ENCODE measurements at places on chromosomes 1 and 21.

- DNase-seq: no peak
These were observed 19.9 kb downstream of the PLA2G4A start for GRCh38 chr1:186848509-186849130.

DNA sequence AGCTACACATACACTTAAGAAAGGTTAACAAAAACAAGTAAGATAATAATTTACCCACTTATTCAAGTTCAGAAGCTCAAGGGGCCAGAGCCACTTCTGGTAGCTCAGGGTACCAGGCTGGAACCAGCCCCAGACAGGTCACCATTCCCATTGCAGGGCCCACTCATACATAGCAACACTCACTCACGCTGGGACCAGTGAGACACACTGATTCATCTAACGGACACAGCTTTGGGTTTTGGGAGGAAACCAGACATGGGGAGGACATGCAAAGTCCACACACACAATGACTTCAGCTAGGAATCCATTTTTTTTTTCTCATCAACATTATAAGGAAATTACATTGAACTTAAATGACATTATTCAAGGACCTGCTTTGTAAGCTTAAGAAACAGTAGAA, 169.1 kb downstream of the ZC3H11B start:
- no peak for DNase-seq

DNA sequence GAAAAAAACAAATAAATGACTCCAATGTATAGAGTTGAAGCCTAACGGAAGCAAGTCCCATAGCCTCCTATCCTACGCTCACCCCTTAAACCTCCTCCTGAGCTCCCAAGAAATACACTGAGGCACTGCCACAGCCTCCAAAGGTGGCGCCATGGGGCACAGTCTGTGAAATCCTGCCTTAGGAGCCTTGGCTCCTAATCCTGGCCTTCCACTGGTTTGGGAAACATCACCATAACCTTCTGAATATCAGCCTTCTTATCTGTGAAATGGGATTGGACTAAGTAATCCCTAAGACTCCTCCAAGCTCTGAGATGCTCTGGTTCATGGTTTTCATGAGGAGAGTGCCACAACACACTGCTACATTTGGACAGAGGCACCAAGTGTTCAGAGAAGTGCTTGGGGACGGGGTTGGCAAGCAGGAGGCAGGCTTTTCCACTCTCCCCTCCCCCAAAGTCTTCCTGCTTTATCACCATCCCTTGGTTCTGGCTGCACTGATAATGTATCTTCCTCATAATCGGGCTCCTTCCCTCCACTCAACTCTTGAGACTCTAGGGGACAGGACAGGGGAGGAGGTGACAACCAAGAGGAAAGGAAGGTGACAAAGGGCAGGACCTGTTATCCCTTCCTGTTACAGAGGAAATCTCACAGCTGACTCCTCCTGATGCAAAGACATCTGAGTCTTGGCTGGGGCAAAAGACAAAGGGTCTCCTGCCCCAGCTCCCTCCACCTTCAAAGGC, 2.7 kb downstream of the SLAMF7 start:
- no peak for DNase-seq

DNA sequence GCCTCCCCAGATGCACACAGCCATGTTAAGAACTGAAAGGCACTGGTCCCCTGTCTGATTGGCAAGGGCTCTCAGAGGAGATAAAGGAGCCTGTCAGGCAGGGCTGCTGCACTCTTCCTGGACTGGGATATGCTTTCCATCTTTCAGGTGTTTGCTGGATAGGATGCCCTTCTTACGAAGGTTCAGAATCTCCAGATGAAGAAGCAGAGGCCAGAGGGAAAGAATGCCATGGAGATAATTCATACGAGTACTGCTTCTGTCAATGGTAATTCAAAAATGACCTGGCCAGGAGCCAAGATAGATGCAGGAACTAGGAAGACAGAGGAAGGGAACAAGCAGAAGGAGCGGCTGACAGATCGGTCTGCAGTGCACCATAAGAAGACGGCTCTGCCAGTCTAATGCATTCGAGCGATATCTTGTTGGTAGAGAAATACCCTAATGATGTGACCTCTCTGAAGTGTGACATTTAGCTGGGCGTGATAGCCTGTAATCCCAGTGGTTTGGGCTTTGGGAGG, 16.6 kb upstream of the ATP2B4 start:
- no peak for DNase-seq

DNA sequence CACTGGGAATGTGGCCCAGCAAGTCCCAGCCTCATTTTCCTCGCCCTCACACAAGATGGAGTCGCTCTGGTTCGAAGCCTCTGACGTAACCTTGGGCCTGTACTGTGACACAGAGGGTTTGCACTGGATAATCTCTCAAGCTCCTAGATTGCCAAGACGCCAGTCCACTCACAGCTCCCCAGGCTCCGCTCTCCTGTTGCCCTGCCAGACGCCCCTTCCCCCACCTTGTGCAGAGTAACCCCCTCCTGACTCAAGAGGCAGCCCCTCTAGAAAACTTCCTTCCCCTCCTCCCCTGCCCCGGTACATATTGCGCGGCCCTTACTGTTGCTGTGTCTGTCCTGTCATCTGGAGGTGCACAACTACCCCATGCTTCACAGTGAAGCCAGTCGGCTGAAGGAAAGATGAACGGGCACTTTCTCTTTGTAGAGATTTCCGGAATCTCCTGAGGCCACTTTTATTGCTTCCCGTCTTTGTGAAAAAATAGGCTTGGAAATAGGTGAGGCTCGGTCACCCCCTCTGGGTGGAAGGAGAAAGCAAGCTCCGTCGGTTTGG, 981 bp upstream of the KIAA1614 start:
- DNase-seq: no peak

GRCh38 chr1:93824834-93825233, 54.2 kb downstream of the DNTTIP2 start:
- no peak for DNase-seq

DNA sequence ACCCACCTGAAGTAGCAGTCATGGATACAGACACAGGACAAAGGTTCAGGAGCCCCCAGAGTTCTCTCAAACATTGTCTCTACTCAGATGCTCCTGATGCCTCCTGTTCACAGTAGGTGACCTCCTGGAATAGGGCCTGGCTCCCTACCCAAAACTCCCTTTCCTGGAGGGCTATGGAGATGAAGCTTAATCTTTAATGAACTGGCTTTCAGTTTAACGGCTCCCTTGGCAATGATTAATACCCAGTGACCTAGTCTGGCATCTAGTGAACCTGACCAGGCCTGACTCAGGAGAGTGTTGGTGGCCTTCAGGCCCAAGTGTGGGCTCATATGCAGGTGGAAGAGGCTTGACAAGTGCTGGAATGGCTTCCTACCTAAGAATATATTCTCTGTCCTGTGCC, 65.2 kb upstream of the TRABD2B start:
- DNase-seq: no peak

DNA sequence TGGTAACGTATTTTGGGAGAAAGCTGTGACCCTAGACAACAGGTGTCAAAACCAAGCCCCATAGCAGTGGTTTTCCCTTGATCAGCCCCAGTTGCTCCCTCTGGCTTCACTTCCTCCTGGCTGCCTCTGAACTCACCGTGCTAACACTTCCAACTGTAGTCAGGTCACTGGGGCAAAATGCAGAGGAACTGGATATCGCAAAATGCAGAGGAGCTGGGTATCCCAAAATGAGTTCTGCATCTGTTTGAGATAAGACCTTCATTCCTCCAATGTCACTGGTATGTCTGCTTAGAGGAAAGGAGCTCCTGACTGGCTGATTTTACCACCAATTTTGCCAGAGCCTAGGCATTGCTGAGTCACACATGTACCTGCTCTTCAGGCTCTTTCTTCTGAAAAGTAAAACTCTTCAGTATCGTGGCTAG, 19.6 kb upstream of the TACSTD2 start:
- no peak for DNase-seq

DNA sequence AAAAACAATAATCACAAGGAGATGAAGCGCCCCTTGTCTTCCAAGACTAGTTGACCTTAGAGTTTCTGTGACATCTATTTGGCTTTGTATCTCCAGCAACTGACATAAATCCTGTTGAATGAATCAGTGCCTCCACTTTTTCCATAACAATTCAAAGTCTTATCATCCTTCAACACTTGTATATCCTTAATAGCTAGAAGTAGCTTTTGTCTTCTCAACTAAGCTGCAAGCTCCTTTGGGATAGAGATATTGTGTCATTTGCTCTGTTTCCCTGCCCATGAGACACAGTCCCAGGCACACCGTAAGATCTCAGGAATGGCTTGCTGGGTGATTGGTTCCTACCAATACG, 5.7 kb downstream of the PIGR start:
- no peak for DNase-seq

- DNase-seq: no peak
These were observed 881.3 kb upstream of the ADGRL2 start for GRCh38 chr1:80919426-80919825.

Measured in NCI-H526 (cell line).